ENCODE measurements at places on chromosomes 16 and 17.

DNA sequence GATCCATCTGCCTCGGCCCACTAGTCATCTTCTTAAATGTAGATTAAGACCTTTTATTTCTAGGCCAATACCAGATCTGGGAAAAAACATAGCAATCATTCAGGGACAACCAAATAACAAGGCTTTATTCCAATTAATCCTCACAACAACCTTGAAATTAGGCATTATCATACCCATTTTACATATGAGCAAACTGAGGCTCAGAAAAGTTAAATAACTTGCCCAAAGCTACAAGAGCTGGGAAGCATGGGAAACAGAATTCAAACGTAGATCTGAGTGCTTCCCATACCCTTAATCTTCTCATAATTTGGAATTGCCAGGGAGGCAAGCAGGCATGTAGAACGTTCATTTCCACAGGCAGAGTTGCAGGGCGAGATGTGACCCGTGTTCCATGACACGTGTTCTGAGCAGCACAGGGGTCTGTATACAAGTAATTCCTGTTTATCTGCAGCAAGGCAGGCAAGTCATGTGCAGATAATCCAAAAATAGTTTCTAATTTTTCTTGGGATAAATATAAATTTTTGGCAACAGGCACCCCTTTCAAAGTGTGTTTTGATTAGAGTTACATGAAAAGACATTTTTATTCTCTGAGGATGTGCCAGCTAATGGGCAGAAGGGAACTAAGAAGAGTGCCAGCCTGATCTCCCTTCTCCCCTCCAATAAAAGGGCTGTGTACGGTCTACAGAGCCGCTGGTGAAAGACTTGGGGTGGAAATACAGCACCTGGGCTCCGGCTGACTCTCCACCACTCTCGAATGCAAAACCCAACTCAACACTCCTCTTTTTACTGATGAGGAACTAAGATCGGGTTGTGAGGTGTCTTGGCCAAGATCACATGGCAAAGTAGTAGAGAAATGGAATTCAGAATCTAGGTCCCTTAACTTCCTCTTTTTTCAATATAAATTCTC lies 27.7 kb upstream of the MYOCD start:
- no peak for DNase-seq

DNA sequence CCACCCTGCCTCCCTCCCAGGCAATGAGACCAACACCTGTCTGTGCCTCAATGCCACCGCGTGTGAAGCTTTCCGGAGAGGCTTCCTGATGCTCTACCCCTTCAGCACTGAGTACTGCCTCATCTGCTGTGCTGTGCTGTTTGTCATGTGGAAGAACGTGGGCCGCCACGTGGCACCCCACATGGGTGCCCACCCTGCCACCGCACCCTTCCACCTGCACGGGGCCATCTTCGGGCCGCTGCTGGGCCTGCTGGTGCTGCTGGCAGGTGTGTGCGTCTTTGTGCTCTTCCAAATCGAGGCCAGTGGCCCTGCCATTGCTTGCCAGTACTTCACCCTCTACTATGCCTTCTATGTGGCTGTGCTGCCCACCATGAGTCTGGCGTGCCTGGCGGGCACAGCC lies 10.9 kb downstream of the OTOP3 start:
- no peak for DNase-seq

DNA sequence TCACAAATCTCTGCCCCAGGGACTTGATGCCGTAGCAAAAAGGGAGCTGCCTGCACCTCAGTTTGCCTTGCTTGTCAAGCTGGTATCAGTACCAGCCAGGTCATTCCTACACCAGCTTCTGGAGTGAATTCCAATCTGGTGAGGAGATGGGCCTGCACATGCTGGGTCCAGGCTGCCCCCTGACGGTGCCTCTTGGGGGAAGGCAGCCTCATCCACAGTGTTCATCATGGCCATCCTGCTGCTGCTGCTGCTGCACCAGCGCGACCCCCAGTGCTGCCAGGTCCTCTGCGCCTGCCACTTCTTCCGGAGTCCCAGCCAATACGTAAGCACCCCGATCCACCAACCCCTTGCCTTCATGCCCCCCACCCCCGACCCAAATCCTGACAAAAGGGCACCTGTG lies 8.3 kb downstream of the MRPL27 start:
- DNase-seq, result no peak

DNA sequence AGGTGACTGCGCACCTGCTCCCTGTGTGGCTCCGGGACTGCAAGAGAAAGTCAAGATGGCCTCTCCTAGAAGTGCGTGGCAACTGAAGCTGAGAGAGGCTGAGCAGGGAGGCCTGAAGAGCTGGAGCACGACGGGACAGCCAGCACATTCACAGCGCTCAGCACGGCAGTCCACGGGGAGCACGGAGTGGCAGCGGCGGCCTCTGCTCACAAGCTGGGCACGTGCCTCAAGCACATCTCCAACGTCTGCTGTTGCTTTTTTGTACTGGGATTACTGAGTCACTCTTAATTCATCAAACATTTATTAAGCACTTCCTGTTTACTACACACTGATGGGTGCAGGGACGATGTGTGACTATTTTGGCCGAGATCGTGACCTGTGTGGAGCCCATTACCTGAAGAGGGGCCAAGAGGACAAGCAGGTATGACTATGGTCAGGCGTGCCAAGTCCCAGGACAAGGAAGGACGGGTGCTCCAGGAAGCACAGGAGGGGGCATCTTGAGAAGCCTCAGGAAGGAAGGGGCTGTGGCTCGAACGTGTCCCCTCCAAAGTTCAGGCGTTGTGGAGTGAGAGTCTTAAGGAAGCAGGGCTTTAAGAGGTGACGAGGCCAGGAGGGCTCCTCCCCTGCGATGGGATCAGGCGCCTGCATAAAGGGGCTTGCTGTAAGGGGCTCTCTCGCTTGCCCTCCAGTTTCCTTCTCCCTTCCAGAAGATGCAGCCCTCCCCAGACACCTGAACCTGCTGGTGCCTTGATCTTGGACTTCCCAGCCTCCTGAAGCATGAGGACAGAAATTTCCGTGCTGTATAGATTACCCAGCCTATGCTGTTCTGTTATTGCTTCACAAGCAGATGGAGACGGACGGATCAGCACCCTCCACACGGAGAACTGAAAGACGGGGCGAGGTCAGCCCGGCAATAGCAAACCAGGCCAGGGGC lies 105.8 kb downstream of the ADCY9 start:
- no peak for DNase-seq

GRCh38 chr17:81858170-81858966 lies 2.0 kb downstream of the P4HB start:
- no peak for DNase-seq

DNA sequence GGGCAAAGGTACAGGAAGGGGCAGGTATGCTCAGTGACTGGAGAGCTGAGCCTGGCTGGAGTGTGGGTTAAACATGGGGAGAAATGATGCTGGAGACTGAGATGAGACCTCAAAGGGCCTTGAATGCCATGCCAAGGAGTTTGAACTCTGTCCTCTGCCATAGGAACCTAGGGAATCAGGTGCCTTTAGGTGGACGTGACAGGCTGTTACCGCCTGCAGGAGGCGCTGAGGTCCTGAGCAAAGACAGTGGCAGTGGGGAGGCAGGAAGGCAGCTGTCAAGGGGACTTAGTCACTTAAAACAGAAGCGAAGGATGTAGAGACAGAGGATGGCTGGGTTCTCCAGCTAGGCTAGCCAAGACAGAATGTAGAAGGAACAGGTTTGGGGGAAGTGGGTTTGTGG lies 9.1 kb downstream of the PSMB3 start:
- DNase-seq, result no peak

GRCh38 chr16:1863681-1864460 lies 8.1 kb downstream of the MEIOB start:
- DNase-seq, result no peak

DNA sequence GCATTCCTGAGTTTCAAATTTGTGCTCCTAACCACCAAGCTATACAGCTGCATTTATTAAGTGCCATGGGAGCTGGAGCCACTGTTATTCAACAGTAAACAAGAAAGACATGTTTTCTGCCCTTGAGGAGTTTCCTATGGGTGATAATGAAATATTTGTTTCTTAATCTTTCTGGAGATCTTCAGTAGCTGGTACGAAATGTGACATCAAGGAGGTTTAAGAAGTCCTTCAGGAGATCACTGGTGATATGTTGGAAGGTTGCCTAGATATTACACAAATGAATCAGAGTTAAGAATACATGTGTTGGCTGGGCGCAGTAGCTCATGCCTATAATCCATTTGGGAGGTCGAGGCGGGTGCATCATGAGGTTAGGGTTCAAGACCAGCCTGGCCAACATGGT lies 14.9 kb downstream of the RHOT1 start:
- DNase-seq, result no peak

DNA sequence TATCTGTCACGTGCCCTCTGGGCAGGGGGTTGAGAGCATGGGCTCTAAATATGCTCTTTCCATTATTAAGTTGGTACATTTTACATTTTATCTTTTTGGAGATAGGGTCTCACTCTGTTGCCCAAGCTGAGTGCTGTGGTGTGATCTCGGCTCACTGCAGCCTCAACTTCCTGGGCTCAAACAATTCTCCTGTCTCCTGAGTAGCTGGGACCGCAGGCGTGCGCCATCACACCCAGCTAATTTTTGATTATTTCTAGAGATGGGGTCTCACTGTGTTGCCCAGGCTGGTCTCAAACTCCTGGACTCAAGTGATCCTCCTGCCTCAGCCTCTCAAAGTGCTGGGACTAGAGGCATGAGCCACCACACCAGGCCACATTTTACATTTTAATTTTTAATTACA lies 43.9 kb upstream of the KDM6B start:
- DNase-seq, result no peak
